Epithelial cell of esophagus (primary cell): ENCODE measurements at places on chromosomes 12 and 14.

- peak; percentile 88 for DNase-seq
These were observed 40.5 kb downstream of the DUSP6 start for GRCh38 chr12:89311703-89312293.

DNA sequence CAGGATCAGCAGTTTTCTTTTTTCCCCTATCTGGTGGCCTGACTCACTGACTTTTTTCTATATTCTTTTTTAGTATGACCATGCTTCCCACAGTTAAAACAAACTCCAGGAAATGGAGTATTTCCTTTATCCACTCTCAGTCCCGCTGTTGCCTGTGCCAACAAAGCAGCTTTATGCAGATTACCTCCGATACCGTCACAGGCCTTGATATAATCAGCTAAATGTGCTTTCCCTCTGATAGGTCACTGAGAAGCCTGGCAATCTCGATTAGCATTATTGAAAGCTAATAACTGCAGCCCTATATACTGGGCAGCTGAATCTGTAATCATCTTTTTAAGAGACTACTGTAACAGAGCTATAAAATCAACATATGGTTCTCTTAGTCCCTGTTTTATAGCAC, 243.6 kb downstream of the KIF21A start:
- DNase-seq = peak; percentile 24

DNA sequence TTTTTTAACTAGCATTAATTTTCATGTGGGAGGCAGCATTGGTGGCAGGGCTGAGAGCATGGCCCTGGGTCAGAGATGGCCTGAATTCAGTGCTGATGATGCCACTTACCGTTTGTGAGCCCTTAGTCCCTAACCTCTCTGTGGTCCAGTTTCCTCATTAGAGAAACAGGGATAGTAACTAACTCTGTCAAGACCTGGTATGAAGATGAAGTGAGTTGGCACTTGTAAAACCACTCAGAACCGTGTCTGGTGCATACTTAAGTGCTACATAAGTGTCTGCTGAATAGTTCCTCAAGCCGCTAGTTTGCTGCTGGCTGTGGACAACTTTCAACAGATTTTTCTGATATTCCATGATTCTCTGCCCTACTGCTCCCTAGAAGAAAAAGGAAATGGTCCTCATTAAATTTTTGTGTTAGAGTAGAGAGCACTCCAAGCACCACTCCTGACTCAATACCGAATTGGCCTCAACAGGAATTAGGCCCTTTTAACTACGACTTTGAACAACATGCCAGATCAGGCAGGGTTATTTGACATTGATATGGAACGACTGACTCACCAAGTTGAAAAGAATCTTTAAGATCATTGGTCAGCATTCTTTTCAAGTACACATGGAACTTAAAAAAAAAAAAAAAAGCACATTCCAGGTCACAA, 250.2 kb downstream of the ANO2 start:
- no peak for DNase-seq

GRCh38 chr14:26595926-26596542, 1.8 kb downstream of the NOVA1 start:
- no peak for DNase-seq

- DNase-seq = no peak
These were observed 106.4 kb upstream of the TMCC3 start for GRCh38 chr12:94756789-94757188.

DNA sequence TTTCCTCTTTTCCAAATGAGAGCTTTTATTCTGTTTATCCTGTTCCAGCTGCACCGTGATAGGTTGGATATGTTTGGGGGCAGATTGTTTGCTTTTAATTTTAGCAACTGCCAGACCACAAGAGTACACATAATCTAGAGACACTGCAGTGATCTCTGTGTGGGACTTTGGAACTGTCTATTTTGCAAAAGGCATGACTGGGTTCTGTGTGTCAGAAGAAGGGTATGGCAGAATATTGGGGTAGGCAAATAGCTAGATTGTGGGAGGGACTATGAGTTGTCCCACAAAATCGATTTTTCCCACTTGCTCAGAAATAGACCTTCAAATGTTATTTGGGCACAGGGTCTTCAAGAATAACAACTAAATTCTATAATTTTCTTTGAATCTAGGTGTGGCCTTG, 275.9 kb upstream of the KITLG start:
- no peak for DNase-seq

GRCh38 chr12:113435367-113435766, 13.2 kb downstream of the SDSL start:
- DNase-seq = no peak

DNA sequence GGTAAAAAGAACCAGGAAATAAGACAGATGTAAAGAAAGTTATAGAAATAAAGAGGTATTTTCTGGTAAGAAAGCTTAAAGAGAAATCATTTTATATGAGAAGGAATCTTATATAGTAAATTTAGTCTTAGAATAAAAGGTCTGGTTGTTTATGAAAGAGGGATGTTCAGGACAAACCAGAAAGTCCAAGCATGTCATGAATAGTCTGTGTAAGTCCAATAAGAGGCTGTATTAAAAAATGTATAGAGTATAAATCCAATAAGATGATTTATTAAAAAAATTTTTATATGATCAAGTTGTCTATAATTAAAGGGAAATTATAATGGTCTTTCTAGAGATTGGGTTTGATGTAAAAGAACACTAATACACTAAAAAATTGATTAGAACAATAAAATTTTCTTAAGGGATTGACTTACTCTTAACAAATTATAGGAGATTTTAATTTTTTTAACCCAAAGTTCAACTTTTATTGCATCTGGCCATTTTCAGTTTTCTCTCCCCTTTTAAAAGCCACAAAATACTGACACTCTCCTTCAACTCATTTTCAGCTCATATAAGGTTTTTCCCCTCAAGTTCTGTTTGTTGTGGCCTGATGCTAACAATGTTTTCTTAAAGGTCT, 35.1 kb downstream of the ST8SIA1 start:
- no peak for DNase-seq

- peak; percentile 82 for DNase-seq
These were observed 1.0 kb downstream of the HIP1R start for GRCh38 chr12:122836027-122836921.

DNA sequence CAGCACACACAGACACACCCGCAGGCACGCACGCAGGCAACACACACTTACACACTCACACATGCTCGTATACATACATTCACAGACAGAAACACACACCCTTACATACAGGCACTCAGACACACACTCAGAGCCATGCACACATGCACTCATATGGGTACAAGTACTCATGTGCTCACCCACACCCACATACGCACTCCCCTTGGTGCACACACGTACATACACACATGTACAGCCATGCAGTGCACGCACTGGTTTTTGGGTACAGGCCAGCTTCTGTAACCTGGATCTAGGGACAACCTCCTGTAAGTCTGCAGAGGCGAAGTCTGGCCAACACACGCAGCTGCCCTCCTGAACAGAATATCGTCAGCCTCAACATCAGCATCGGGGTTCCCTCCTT, 221.3 kb upstream of the RTL1 start:
- no peak for DNase-seq

DNA sequence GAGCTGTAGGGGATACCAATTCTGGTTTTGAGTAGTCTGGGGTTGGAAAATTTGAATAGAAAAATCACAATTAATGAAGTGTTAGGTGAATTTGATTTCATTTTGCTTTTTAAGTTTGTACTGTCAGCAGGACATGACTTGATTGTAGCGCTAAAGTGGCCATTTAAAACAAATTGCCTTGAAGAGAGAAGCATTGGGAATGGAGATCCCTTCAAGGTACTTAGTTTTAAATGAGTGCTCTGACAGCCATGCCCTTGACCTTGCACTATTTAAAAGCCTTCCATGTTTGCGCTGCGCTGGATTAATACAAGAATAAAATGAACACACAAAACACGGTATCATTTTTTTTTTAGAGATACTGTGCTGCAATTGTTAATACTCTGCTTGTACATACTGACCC, 345.9 kb downstream of the NAV3 start:
- no peak for DNase-seq

DNA sequence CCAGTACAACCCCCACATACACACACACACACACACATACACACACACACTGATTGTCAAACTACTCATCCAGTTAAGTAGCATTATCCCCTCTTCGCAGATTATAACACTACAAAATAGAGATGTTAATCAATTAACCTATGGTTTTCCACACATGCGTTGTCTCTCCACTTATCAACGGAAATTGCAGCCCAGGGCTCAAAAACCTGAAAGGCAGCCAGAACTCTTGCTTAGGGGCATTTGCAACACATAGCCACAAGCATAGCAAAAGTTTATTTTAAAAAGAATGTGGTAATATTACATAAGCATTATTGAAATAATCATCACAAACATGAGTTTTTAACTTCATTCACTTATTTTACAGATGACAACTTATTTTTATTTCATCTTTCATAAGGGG, 265.8 kb downstream of the SLC16A7 start:
- no peak for DNase-seq

DNA sequence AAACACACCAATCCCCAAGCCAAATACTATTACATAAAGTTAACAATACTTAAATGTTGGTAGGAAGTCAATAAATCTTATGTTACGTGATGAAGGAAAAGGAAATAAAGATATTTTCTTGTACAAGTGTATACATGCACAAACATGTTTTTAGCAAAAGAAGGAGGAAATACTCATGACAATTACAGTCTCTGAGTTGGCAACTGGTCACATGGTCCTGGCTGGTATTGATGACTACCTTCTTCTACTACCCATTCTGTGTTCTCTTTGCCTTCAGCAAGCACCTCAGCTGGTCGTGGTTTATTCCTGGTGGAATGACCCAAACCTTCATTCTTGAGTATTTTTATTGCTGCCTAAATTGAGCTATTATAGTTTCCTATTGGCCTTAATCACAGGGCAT, 84.8 kb downstream of the PLBD1 start:
- DNase-seq = peak; percentile 83

GRCh38 chr14:24079491-24080141, 8.3 kb downstream of the CPNE6 start:
- DNase-seq = no peak

GRCh38 chr12:113240395-113240794, 19.1 kb downstream of the TPCN1 start:
- DNase-seq = no peak

GRCh38 chr12:101892794-101893193, 15.4 kb downstream of the DRAM1 start:
- DNase-seq = no peak

- peak; percentile 65 for DNase-seq
These were observed 44.2 kb downstream of the GPR137C start for GRCh38 chr14:52596861-52597260.

DNA sequence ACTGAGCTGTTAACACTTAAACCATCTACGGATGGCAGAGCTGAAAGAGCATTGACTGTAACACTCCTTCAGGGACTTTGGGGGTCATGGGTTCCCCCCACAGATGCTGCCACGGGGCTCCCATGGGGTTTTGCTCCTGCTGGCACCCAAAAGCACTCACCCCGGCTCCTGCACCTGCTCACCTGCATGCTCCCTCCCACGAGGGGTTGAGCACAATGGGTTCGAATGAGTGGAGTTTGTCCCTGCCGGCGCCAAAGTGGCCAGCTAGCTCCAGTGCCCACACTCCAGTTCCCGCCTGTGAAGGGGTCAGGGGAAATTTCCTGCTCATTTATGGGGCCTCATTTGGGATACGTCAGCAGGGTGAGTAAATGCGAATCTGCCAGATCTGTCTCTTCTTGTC, 40.7 kb downstream of the TNFAIP2 start:
- DNase-seq = no peak

GRCh38 chr14:103185051-103186029, 62.1 kb downstream of the TNFAIP2 start:
- DNase-seq = peak; percentile 77

DNA sequence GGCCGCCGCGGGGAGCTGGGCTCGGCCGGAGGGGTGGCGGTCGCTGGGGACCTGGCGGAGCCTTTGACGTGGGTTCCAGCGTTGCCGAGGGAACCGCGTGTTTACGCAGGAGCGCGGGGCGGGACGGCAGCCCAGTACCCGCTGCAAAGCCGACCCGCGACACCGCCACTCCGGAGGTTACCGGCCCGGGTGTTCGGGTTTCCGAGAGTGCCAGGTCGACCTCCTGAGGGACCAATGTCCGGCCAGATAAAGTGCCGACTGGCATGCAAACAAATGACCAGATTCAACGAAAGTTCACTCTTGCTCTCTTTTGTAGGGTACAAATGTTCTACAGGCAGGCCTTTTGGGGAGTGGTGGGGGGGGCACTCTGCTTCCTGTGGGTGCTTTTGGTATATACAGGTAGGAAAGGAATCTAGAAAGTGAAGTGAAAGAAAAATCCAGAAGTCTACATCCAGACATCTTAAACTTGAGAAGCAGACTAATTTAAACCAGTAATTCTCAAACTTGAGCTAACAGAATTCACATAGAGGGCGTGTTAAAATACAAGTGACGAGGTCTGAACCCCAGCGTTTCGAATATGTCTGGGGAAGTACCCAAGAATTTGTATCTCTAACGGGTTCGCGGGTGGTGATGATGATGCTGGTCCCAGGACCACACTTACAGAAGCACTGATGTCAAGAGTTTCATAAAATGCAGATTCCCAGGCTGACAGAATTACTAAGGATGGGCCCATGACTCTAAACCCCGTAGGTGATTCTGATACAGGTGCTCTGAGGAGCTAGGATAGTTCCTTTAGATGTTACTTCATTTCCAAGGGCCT, at the start of gene GPR135:
Gene GPR135, minus strand, starts transcription at position 65 of the 820 bp plus-strand sequence. CDS start 154 bp downstream, outside the sequence.
- no peak for DNase-seq

DNA sequence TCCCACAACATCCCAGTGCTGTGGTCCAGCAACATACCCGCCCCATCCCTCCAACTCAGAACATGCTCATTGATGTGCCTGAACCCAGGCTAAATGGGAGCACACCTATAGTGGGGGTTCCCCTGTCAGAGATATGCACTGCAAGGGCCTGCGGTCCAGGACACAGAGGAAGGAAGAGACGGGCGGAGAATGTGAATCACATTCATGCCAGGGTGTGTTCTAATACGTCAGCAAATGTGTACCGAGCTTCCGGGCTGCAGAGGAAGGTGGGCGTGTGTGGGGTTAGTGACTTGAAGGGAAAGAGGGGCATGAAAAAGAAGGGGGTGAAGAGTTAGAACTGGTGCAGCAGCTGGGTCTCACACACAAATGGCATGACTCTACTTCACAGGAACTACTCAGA, 83.7 kb downstream of the DPF3 start:
- DNase-seq = peak; percentile 40

GRCh38 chr12:113007166-113007565, 28.8 kb downstream of the OAS2 start:
- peak; percentile 52 for DNase-seq

- peak; percentile 27 for DNase-seq
These were observed 538.9 kb downstream of the SNAPC1 start for GRCh38 chr14:62301080-62301479.

GRCh38 chr14:97021001-97021400, 223.8 kb downstream of the VRK1 start:
- no peak for DNase-seq

- DNase-seq = no peak
These were observed 79.7 kb downstream of the EML1 start for GRCh38 chr14:99872786-99873440.

DNA sequence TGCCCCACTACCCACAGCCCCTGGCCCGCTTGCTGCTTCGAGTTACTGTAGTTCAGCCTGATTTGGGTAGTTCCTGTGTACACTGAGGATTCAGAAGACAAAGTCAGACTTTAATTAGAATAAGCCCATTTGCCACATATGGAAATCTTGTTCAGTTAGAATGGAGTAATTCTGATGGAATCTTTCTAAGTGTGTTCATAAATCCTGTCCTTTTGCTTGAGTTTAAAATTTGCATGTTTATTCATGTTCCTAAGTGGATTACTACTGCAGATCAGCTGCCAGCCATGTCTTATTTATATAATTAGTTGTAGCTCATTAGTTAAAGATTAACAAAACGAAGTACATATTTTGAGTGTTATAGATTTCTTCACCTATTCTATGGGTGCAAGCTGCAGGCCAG, 504.5 kb downstream of the PCNX1 start:
- DNase-seq = no peak
